ENCODE measurements at places on chromosomes 1 and 21. TPM values are rescaled to one million over a fixed set of nuclear protein-coding genes. Genes with fewer than 3 reads are reported as not detected.

UBE2U gene
- not detected for total RNA-seq

MPL gene
- 0.31 TPM for total RNA-seq

AMY1C gene
- not detected for total RNA-seq

CYP4A22 gene
- total RNA-seq = not detected

AKR7A3 gene
- total RNA-seq = 0.18 TPM
